ENCODE measurements at places on chromosomes 6 and 20. TPM values are rescaled to one million over a fixed set of nuclear protein-coding genes. Genes with fewer than 3 reads are reported as not detected.

DNA sequence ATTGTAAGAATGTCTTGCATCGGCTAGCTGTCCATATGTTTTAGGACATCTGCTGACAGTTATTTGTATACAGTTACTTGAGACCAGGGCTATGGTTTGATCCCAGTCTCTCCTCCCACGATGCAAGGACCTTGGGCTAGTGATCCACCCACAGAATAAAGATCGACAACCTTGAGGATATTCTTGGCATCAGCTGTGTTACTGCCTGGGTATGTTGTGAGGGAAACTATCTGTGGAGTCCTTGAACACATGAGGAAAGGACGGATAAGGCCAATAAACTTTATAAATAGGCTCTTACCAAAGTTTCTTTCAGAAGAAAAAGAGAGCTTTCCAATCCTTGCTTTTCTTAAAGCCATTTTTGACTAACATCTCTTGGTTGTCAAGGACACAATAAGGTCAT, 70.8 kb upstream of the HEY2 start:
- no peak for DNase-seq
- no peak overlapping the region for H3K4me3 ChIP-seq
- H3K36me3 ChIP-seq, result no peaks in the 10 kb centered on the region
- H3K27me3 ChIP-seq, result peaks cover 24% of the 10 kb centered on the region

DNA sequence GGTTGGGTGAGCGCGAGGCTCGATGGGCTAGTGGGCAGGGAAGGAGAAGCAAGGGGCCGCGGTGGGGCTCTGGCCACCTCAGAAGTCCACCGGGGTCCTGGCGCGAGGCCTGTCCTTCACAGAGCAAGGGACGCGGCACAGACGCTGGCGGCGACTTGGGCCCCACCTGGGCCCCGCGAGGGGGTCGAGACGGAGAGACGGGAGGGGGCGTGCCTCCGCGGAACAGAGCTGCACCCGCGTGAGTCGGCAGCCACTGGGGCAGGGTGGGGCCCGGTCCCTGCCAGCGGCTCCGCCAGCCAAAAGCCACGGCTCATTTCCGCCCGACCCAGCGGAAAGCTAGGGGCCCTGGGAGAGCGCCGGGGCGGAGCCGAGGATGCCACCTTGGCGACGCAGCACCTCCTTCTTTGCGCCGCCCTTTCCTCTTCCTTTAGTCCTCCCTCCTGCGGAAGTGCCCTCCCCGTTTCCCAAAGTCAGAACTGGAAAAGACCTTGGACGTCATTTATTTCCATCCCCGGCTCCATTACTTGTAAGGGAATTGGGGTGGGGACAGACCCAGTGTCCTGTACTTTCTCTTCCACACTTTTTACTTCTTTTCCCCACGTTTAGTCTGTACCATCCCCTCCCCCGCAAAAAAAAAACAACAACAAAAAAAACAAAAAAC, at the start of gene CUL7:
TSS of gene CUL7 (minus strand) at position 307 of the 661 bp plus-strand sequence. CDS start 1,063 bp downstream, outside the sequence.
- peak within 1 kb of the TSS; percentile 64 for H3K4me3 ChIP-seq
- no peaks in the 10 kb centered on the region for H3K27me3 ChIP-seq
- H3K4me1 ChIP-seq, result peaks cover 16% of the 10 kb centered on the region
- peak within 1 kb of the TSS; percentile 82 for H3K27ac ChIP-seq

- no peak for DNase-seq
- H3K4me3 ChIP-seq, result no peak overlapping the region
- no peaks in the 10 kb centered on the region for H3K27me3 ChIP-seq
- no peak overlapping the region for H3K27ac ChIP-seq
Observed at GRCh38 chr6:112061605-112062004, 7.7 kb downstream of the CCN6 start.

MYMX gene
- total RNA-seq, result not detected

SLC25A27 gene
- total RNA-seq, result 3.4 TPM

DNA sequence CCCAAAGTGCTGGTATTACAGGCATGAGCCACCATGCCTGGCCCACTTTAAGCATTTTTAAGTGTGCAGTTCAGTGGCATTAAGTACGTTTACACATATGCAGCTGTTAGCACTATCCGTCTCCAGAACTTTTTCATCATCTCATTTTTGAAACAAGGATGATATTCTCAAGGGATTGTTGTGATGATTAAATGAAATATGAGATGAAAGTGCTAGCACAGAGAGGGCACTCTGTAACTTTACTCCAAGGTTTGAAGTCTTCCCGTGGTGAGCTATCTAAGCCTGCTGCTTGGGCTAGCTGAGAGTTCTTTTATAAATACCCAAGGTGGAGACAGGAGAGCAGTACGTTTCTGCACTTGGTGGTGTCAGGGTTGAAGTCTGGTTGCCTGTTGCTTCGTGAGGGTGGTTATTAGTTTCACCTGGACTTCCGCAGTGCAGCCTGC, 6.6 kb downstream of the TM9SF4 start:
- no peaks in the 10 kb centered on the region for H3K4me1 ChIP-seq
- DNase-seq, result no peak
- H3K4me3 ChIP-seq, result no peak overlapping the region
- no peak overlapping the region for H3K27ac ChIP-seq

ACTL10 gene
- 0.62 TPM for total RNA-seq

GRCh38 chr6:30743099-30744053, 889 bp upstream of the FLOT1 start:
- H3K36me3 ChIP-seq, result peaks cover 2% of the 10 kb centered on the region
- DNase-seq, result peak; percentile 36
- H3K4me3 ChIP-seq, result peak overlapping the region; percentile 80

Measured in endothelial cell of umbilical vein (primary cell).